Fibroblast of gingiva (primary cell): ENCODE measurements at places on chromosomes 4 and X.

DNA sequence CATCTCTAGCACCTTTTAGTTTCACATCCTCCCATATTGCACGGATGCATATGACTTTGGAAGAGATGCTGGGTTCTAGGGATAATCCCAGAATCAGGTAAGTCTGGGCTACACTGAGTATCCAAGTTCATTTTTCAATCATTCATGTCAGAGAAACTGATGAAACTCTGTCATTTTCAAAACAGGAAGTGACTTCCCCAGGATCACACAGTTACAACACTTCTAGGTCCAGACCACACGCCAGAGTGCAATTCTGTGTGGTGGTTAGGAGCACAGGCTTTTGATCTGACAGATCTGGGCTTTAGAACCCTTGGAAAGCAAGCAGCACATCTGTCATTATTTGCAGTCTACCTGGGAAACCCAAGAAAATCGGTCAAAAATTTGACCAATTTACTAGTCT lies 52.1 kb upstream of the CDKN2AIP start:
- no peak for DNase-seq

GRCh38 chr4:147639388-147639787 lies 22.2 kb downstream of the TMEM184C start:
- DNase-seq, result peak; percentile 34

- DNase-seq, result no peak
These were observed 874.6 kb upstream of the PRKX start for GRCh38 chrX:4588056-4588455.

GRCh38 chrX:130771648-130772047 lies 131.4 kb downstream of the ENOX2 start:
- DNase-seq, result no peak

DNA sequence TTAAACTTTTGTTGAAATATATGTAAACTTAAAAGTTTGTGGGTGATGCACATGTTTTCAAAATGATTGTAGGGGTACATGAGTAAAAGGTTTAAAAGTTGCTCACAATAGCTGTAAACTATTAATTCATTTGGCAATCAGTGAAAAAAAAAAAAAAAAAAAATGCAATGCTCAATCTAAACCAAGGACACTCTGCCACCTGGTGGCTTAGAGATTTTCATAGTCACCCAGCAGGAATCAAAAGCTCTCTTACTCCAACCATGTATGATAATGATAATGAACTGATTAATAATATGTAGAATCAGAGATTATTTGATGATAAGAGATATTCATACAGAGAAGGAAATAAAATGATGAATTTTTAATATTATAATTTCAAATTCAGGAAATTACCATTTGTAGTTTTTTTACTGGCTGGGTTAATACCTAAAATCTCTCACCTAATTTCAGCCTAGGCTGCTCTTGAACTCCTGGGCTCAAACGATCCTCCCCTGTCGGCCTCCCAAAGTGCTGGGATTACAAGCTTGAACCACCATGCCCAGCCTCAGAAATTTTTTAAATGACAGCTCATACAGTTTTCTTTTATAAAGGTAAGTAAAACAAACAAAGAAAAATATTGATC lies 46.9 kb upstream of the SLC25A4 start:
- DNase-seq, result peak; percentile 32

GRCh38 chr4:148030193-148030873 lies 298.4 kb downstream of the ARHGAP10 start:
- DNase-seq, result peak; percentile 68

DNA sequence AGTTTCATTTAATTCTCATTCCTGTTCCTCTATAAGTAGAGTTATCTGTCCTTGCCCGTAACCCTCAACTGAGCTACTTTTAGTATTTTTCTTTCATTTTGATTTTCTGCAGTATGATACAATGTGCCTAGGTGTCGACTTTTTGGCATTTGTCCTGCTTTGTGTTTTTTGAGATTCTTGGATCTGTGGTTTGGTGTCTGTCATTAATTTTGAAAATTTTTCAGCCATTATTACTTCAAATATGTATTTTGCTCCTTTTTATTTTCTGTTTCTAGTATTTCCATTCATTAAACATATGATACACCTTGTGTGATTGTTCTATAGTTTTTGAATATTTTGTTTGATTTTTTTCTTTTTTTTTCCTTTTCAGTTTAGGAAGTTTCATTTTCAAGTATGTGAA lies 598.9 kb downstream of the SPOCK3 start:
- DNase-seq, result no peak

- peak; percentile 92 for DNase-seq
These were observed 28.1 kb downstream of the BEX3 start for GRCh38 chrX:103404231-103405008.

GRCh38 chr4:22238742-22239141 lies 277.1 kb downstream of the ADGRA3 start:
- DNase-seq, result no peak

DNA sequence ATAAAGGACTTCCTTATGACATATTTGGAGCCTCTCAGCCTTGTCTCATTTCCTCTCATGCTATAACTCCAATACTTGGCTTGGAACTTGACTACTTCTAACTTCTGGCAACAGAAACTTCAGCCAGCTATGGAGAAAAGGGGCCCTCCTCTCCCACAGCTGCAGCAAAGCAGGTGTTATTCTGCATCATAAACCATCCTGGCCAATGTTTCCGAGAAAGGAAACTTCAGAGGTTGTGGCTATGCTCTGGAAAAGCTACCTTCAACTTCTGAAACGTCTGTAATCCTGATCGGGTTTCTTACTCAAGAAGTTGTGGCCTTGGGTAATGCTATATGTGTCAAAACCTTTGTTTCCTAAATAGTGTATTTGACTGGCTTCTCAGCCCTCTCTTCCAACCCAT lies 109.5 kb upstream of the CDX4 start:
- no peak for DNase-seq

GRCh38 chr4:107655289-107655688 lies 64.7 kb downstream of the PAPSS1 start:
- no peak for DNase-seq

- no peak for DNase-seq
These were observed 188.3 kb upstream of the RPS6KA3 start for GRCh38 chrX:20455001-20455400.

- no peak for DNase-seq
These were observed 110.5 kb upstream of the IGFBP7 start for GRCh38 chr4:57220734-57221133.

- no peak for DNase-seq
These were observed 256.1 kb upstream of the ITM2A start for GRCh38 chrX:79623098-79623762.

DNA sequence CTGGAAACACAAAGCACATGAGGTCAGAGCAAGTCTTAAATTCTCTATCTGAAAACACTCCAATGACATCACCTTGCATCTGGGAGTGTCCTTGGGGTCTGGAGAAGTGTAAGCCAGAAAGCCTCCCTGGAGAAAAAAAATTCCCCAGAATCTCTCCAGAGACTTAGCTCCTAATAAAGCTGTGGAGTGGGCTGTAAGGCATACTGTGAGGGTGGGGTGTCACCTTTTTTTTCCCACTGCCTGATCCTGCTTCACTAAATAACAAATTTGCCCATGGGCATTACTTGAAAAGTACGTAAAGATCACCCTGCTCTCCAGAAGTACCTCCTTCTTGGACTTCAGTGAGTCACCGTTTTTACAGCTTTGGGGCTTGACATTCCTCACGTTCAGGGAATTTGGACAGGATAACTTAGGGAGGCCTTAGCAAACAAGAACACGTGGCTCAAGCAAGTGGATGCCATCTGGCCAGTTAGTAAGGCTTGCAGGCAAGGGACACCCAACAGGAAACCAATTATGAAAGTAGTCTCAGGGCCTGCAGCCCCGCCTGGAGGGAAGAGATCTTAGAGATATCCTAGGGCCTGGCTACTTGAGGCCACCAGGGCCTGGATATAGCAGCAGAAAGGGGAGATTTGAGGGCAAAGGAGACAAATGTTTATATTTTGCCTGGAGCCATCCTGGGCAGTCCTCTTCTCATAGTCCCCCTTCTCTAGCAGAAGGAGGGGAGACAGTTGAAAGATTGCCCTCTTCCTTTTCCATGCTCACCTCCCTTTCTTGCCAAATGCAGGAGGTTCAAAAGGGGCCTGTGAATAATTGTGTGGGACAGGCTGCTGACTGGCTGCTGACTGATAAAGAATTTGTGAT lies 60.1 kb upstream of the PLAC1 start:
- DNase-seq, result peak; percentile 87

GRCh38 chr4:136505020-136505419 lies 1027.3 kb downstream of the PCDH18 start:
- no peak for DNase-seq

DNA sequence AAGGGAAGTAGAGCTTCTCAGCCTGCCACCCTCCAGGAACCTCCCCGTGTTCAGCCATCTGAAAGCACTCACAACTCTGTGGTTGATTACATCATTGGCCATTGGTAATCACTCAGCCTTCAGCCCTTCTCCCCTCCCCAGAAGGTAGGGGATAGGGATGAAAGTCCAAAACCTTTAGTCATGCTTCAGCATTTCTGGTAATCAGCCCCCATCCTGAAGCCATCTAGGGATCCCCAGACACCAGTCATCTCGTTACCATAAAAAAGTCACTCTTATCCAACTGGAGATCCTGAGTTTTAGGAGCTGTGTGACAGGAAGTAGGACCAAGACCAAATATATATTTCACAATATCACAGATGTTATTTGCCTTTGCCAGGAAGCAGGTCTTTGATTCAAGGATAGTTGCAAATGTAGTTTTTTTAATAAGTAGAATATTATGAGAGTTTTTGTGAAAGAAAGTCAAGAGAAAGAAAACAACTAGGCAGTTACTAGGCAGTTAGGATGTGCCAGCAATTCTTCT lies 364.6 kb upstream of the NOCT start:
- DNase-seq, result peak; percentile 29

DNA sequence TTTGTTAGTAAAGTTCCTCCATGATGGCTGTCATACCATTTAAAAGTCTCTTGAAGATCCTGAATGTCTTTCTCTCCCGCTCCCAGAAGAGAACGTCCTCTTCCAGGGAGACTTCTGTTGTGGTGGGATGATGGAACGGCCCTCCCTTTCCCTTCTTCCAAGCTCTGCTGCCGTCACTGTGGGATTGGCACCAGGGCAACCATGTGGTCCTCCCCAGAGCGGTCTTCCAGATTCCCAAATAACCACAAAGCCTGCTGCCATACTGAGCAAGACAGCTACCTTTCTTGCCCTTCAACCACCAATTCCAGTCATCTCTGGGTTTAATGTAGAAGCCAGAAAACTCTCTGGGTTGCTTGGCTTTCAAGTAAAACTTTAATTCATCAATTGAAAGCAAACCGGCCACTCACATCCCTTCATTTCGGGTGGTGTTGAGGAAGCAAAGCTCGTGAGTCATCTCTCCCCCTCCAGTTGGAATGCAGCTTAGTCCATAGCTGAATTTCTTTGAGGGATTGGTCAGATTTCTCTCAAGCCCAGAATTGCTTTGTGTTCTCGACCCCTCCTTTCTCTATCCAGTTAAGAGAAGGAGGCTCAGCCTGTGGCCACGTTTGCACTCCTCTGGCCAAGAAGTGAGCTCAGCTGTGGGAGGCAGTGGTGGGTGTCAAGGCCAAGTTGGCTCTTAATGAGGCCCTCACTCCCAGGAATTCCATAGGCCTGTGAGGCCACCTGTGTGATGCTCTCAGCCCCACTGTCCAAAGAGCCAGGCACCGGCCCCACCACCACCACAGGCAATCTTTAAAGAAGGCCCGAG lies 36.9 kb downstream of the FHDC1 start:
- DNase-seq, result peak; percentile 69
